ENCODE measurements at places on chromosomes 5 and 9. TPM values are rescaled to one million over a fixed set of nuclear protein-coding genes. Genes with fewer than 3 reads are reported as not detected.

GRCh38 chr5:66246608-66247007 is 102.5 kb downstream of the SREK1 start:
- peaks cover 15% of the 10 kb centered on the region for H3K4me1 ChIP-seq
- no peaks in the 10 kb centered on the region for H3K36me3 ChIP-seq
- H3K27ac ChIP-seq: no peak overlapping the region

GRCh38 chr5:33601881-33602280 is 161.1 kb downstream of the TARS1 start:
- DNase-seq: no peak
- H3K4me1 ChIP-seq: peaks cover 4% of the 10 kb centered on the region
- H3K36me3 ChIP-seq: no peaks in the 10 kb centered on the region
- no peak overlapping the region for H3K27ac ChIP-seq
- H3K4me3 ChIP-seq: no peak overlapping the region

DNA sequence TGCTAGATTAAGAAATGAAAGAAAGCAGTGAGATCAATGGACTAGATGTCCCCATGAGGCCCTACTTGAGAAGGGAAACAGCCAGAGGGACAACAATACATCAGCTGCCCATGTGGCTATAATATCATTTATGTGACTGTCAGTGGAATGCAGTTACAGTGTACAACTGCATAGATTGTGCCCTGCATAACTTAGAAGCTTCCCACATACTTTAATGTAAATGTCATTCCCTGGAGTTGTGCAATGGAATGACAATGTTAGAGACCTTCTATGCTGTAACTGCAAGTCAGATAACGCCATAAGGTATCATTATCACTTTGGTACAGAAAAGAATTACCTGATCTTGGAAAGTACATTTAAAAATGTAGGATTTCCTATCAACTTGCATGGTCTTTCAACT is 67.4 kb downstream of the FBN2 start:
- H3K27me3 ChIP-seq: no peaks in the 10 kb centered on the region
- no peak for DNase-seq
- peaks cover 4% of the 10 kb centered on the region for H3K4me1 ChIP-seq
- H3K27ac ChIP-seq: no peak overlapping the region
- no peak overlapping the region for H3K4me3 ChIP-seq
- H3K36me3 ChIP-seq: peaks cover 13% of the 10 kb centered on the region

DNA sequence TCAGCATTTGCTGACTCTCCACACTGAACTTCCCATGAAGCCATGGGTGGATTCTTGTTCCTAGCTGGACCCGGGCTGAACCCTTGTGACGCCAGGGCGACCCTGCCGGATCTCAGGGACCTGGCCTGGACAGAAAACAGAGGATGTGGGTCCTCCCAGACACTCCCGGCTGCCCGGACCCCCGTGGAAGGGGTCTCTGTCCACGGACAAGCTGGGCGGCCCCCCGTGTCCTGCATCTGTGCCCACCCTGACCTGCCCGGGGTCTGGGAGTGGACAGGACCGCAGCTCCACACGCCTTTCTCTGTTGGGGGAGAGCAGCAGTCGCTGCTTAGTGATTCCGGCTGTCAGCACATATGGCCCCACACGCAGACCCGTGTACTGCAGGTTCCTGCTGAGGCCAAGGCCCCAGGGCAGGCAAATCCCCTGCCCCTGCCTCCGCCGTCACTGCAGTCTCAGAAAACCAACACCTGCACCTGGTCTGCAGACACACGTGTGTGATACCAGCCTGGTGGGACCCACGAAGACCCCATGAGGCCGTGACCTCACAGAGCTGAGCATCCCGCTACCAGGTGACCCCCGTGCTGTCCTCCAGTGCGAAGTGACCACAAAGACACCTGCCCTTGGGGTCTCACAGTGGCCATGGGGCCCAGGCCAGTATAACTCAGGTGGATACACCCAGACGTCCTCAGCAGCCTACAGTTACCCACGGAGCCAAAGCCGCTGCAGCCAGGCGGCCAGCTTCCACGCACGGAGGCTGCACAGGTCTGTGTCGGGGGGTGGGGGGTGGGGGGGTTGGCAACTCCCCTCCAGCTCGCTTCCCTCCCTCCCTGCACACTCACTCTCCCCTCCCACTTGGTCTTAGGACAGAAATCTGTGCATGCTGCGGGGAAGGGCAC is 50.6 kb downstream of the NKD2 start:
- no peak overlapping the region for H3K4me3 ChIP-seq
- H3K4me1 ChIP-seq: no peaks in the 10 kb centered on the region
- no peak overlapping the region for H3K27ac ChIP-seq
- H3K27me3 ChIP-seq: no peaks in the 10 kb centered on the region

DNA sequence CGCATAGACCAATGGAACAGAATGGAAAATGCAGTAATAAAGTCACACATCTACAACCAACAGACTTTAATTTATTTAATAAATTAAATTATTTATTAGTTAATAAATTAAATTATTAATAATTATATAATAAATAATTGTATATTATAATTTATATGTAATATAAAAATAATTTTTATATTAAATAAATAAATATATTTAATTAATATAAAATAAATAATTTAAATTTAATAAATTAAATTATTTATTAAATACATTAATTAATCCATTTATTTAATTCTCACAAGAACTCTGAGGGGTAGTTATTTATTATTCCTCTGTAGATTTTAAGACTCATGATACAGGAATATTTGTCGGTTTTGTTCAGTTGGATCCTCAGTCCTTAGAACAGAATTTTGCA is 176.1 kb upstream of the ADAMTS19 start:
- no peaks in the 10 kb centered on the region for H3K27me3 ChIP-seq
- DNase-seq: no peak
- H3K27ac ChIP-seq: no peak overlapping the region
- H3K36me3 ChIP-seq: no peaks in the 10 kb centered on the region
- no peak overlapping the region for H3K4me3 ChIP-seq
- no peaks in the 10 kb centered on the region for H3K4me1 ChIP-seq

- H3K4me1 ChIP-seq: peaks cover 16% of the 10 kb centered on the region
- DNase-seq: peak; percentile 87
- H3K36me3 ChIP-seq: no peaks in the 10 kb centered on the region
- H3K4me3 ChIP-seq: no peak overlapping the region
- 0 out of 2 replicates have a peak overlapping the region, but pooled peaks have one; percentile 47 for H3K27ac ChIP-seq
Measured at GRCh38 chr9:116860509-116861120, 173.5 kb downstream of the TRIM32 start.

- no peak overlapping the region for H3K4me3 ChIP-seq
- DNase-seq: no peak
- H3K4me1 ChIP-seq: 0 out of 2 replicates have a peak, but pooled peaks cover 2% of the 10 kb centered on the region
- H3K27ac ChIP-seq: no peak overlapping the region
Measured at GRCh38 chr9:89958086-89958485, 353.3 kb downstream of the GADD45G start.

DNA sequence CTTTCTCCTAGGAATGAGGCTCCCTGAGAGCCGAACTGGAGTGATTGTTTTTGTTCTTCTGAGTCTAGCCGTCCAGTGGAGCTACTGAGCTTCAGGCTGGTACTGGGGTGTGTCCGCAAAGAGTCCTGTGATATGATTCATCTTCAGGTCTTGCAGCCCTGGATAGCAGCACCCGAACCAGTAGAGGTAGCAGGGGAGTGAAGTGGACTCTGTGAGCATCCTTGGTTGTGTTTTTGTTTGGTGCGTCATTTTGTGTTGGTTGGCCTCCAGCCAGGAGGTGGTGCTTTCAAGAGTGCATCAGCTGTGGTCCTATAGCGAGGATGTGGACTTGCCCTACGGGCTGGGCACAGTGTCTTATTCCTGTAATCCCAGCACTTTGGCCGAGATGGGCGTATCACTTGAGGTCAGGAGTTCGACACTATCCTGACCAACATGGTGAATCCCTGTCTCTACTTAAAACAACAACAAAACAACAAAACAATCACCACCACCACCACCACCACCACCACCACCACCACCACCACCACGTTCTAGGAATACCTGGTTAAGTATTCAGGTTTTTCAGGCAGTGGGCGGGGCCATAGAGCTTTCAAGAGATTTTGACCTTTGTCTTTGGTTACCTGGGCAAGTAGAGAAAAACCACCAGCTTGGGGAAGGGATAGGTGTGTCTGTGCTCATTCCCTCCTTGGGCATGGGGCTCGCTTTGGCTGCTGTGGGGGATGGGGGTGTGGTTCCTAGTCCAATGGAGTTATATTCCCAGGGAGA is 154.0 kb downstream of the WDR70 start:
- H3K4me3 ChIP-seq: no peak overlapping the region
- no peaks in the 10 kb centered on the region for H3K36me3 ChIP-seq
- no peak for DNase-seq
- H3K27ac ChIP-seq: no peak overlapping the region

The PCDHGB3 gene
- total RNA-seq: 3.3 TPM

The TMEM252 gene
- total RNA-seq: not detected
